ENCODE measurements at places on chromosomes 6 and 20.
A peak's percentile ranks its signal among the peaks of the same experiment; 100 is the strongest.

DNA sequence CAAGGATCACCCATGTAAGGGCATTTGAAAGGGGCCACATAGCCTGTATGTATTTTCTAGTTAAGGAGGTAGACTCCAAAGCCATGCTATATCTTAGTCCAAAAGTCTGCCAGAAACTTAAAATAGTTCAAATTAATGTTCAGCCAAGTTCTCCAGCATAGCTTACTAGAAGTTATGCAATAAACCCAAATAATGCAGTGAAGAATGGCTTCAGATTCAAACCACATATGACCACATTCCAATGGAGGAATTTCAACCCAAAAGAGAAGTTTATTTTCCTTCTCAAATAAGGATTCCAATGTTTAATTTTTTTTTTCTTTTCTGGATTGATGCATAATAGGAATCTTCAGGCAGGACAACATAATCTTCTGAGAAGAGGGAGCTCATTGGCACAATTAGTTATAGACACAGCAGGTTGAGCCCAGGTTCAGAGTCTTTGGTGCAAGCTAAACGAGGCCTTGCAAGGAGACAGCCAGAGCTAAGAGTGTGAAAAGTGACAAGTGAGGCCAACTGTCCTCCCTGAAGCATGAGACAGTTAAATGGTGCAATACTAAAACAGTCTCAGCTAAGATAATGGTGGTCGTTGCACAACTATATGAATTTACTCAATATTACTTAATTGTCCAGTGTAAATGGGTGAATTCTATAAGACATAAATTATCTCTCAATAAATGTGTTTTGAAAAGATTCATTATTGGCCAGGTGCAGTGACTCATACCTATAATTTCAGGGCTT lies 598.8 kb upstream of the CDH4 start:
- no peak for DNase-seq

DNA sequence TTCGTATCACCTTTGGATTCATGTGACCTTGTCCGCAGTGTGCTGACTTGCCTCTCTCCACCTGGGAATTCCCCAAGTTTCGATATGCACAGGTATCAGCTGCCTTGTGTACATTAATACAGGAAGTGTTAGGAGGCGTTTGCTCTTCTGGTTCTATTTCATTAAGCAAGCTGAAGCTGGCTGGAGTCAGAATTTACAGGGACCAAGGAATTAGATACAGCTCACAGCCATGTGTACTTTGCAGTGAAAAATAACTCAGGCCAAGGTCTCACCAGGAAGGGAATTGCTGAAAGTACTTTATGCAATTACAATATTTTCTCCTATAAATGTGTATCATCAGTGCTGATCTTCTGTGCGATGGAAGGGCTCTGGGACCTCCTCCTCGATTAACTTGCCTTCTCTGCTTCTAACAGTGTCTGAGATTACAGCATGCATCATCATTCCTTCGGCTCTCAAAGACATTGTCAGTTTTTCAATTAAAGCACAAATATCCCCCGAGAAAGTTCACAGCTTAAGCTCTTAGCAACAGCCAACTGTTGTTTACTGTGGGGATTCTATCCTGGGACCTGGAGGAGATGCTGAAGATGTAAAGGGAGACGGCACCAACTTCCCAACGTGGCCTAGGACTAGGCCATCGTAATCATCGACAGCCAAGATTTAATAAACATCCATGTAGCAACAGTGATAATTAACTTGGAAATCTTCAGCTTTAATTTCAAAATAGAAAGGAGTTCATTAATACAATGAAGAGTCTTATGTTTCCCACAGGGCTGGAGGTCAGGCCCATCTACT lies 13.8 kb upstream of the TIAM2 start:
- DNase-seq, result no peak

DNA sequence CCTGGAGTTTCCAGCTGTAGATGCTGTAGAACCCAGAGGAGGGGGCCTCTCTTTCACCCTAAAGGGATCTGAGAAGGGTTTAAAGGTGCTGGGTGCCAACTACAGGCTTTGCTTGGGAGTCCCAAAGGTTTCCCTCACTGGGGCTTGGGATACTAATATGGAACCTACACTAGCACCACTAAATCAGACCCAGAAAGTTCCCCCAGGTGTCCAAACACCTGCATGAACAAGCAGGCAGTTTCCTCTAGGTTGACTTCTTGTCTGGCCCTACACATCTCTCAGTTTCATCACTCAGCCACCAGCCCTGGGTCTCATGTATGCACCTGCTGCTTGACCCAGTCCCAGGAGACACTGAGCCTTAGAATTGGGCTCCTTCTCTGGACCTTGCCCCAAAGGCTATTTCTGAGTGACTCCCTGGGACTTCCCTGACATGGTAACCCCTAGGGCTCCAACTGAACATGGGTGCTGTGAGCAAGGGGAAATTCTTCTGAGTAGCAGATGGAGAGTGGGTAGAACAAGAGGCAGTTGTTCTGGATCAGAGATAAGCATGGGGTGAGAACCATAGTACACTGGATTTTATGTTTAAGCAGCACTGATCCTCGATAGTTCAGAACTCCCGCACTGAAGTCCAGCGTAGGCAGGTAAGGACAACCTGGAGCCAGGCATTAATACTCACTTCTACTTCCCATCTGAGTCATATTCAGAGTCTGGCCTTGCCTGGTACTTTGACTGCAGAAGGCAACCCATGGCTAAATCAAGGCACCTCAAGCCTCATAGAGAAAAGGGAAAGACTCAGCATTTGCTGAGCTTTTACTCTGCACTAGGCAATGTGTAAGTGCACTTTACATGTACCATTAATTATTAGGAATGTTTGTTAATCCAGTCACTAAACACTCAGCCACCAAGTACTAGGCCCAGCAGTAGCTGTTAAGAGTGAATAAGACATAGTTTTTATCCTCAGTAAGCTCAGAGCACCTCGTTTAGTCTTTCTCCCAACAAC lies 16.8 kb downstream of the BCL2L1 start:
- DNase-seq, result no peak

DNA sequence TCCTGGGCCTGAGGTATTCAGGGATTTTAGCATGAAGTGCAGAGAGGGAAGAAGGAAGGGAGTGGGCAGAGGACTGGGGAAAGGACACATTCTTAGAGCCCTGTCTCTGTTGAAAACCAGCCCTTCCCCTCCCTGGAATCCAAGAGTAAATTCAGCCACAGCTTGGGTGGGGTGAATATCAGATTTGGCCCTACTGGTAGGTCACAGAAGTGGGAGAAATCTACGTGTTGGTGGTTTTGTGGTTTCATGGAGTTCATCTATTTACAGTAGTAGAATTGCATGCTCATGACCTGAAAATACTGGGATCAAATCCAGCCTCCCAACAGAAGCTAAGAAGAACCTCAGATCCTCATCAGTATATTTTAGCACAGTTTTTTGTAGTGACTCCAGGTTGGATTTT lies 404.4 kb downstream of the BMP2 start:
- no peak for DNase-seq

DNA sequence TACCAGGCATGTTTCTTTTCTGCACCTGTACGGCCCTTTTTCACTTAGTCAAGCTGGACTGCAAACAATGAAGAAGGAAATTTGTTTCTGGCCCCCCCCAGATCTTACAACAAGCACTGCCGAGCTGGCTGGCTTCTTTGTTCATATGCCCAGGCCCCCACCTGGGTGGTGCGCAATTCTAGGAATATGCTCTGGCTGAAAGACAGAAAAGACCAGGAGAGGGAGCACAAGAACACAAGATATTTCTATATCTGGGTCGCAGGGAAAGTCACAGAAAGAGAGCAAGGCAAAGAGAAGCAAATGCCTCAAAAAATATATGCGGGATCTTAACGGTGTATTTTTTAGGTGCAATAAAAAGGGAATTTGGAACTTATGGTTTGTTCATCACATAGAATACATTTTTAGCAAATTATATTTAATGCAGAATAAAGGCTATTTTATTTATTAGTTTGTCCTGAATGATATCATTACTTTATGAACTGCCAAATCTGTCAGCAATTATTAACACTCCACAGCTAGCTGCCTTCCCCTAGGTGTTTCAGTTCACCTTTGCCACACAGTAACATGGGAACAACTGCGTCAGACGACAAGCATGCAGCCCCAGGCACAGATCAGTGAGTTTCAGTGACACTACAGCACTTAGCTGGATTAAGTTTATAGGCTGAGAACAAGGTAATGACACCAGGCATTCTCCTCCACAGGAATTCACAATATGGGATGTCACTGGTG lies 76.5 kb downstream of the GJA10 start:
- peak; percentile 48 for DNase-seq

- DNase-seq, result peak; percentile 60
Observed at GRCh38 chr6:7150381-7151064, 42.8 kb downstream of the RREB1 start.

DNA sequence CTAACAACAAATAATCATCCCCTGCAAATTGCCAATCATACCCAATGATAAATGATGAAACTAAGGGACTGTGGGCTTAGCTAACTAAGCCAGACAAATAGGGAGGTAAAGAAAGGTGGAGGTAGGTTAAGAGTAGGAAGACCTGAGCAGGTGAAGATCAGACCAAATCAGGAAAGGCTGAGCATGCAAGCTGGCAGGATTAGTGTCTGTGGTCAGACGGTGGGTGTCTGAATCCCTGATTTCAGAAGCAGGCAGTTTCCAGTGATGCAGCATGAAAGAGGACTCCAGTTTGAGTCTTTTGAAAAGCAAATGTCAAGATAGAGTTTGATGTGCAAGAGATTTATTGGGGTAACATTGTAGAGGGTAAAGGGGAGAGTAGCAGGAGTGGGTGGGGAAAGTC lies 181.4 kb upstream of the MYLIP start:
- DNase-seq, result no peak

DNA sequence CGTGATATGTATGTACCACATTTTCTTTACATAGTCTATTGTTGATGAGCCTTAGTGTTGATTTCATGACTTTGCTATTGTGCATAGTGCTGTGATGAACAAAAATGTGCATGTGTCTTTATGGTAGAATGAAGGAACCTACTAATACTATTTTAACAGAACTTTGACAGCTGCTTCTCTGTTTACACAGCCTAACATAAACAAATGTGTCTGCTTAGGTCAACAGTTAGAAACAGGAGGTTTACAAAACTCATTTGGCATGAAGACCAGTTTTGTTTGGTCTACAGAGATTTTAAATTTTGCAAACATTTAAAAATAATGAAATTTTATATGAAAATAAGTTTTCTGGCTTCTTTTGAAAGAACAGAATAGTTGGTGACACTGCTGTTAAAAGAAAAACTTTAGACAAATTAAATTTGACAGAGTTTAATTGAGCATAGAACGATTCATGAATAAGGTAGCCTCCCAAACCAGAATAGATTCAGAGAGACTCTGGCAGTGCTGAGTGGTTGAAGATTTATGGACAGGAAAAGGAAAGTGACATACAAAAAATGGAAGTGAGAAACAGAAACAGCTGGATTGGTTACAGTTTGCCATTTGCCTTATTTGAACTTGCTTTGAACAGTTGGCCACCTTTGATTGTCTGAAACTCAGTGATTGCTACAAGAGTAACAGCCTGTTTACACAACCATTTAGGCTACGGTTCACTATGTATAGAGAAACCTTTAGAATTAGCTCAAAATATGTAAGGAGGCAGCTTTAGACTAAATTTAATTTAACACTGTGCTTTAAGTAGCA lies 715.8 kb upstream of the HS3ST5 start:
- DNase-seq, result no peak

- no peak for DNase-seq
Observed at GRCh38 chr6:157110607-157111006, 212.7 kb downstream of the TMEM242 start.

- no peak for DNase-seq
Observed at GRCh38 chr6:12675931-12676330, 40.6 kb upstream of the PHACTR1 start.

DNA sequence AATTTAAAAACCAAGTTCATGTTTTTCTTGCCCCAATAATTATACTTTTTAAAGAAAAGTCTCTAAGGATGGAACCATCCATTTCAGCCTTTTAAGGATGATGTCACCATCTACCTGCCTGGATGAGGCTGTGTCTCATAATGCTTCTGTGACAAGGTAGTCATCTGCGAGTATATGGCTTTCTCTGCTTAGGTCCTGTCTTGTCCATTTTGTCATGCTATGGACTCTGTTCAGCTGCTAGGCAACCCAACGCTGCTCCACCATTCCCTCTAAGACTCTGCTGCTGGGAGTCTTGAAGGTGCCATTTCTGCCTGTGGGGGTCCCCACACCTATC lies 459.8 kb upstream of the RUNX2 start:
- no peak for DNase-seq

DNA sequence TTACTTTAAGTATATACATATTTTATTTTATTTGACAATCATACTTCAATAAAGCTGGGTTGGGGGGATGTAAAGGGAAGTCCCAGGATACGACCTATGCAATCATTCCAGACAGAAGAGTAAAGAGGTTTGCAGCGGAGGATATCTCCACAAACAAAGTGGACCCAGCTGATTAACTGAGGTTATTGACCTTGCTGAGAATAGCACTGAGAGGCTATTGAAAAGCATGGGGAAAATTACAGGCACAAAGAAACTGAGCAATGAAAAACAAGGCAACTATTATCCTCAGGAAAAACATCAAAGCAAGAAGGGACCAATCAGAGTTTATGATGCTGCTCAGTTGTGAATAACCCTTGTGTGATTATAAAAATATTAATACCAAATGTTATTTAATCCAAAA lies 32.6 kb downstream of the SERPINB1 start:
- DNase-seq, result no peak

DNA sequence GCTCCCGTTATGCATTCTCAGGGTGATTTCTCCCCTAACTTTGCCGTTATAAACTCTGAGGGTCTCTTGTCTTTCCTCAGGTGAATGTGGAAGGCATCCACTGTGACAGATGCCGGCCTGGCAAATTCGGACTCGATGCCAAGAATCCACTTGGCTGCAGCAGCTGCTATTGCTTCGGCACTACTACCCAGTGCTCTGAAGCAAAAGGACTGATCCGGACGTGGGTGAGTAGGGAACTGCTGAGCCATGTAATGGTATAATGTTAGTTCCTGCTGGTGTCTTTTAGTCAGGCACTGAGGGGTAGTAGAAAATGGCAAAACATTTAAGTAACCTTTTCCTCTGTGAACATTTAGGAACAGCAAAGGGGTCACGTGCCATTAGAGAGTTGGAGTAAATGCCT lies 395.4 kb downstream of the ARHGAP18 start:
- DNase-seq, result no peak

- DNase-seq, result no peak
Observed at GRCh38 chr20:842547-842940, 9.0 kb downstream of the FAM110A start.

GRCh38 chr20:37251825-37252477 lies 9.7 kb downstream of the GHRH start:
- DNase-seq, result no peak

DNA sequence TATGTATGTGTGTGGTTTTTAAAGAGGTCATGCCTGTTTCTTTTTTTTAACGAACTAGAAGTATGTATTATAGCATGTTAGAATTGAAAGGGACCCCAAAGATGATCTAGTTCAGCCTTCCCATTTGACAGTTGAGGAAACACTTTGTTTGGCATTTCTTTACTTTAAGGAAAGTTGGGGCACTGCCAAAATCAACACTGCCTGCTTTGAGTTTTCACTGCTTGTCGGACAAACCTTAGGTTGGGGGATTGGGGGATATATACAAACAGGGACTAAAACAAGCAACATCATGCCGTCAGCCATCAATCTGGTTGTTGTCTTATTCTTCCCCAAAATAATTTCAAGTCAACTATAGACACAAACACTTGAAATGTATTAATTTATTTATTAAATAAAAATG lies 14.1 kb upstream of the CALHM6 start:
- no peak for DNase-seq
